ENCODE measurements at places on chromosomes 11 and 22.
A peak's percentile ranks its signal among the peaks of the same experiment; 100 is the strongest.

DNA sequence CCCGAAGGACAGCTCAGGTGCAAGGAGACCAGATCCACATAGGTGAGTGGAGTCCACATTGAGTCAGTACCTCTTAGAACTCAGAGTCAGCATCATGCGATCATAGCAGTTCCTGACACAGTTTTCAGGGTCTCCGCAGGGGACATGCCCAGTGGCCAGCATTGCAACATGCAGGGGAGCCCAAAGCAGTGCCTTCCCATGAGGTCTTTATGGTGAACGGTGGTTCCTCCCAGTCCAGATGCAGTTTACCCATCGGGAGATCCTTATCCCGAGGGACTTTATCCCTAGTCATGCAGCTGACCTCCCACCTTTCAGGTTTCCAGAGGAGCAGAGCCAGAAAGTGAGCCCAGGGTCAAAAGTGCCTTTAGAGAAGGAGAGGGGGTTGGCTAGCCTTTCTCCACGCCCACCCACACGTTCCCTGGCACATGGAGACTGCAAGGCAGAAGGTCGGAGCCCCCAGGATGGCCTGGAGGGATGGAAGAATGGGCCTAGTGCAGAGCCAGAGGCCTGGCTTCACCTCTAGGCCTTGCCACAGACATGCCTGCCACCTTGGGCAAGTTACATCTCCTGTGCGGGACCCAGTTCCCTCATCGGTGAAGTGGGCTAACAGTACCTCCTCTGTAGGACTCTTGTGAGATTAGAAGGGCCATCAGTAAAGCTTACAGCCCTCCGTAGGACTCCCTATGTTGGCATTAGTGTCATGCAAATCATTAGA, 6.4 kb downstream of the KCTD17 start:
- no peak for DNase-seq

GRCh38 chr11:28619846-28620540, 511.8 kb downstream of the METTL15 start:
- DNase-seq: no peak

- no peak for DNase-seq
These were observed 9.0 kb upstream of the KCNJ11 start for GRCh38 chr11:17397311-17398002.

GRCh38 chr22:19932367-19933206, 9.0 kb upstream of the COMT start:
- DNase-seq: peak; percentile 77

GRCh38 chr11:122734848-122735496, 79.5 kb downstream of the UBASH3B start:
- no peak for DNase-seq

DNA sequence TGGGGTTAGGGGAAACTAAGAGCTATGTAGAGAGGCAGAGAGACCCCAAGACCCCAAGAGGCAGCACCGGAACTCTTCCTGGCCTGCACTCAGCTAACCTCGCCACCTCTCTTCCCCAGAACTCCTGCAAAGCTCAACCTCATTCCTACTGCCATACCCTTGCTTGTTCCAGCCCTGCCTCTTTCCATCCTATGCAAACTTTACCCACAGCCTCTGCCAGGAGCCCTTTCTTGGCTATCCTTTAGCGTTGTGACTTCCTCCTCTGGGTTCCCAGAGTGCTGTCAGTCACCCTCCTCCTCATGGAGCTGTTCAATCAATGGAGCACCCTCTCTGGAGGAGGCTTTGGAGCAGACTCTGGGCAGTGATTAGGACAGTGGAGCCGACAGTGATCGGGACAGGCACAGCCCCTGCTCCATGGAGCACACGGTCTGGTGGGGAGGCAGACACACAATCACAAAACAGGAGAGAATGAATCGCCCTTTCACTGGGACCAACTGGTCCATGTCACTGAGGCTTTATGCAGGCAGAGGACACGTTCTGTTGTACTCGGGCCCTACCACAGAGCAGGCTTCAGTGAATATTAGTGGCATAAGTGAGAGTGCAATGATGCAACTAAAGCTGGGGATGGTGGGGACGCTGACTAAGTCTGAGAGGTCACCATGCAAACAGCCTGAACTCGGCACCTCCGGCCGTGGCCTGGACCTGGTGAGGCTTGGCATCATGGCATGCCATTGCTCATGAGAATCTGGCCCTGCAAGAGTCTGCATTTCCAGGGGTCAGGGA, 24.6 kb upstream of the P2RY2 start:
- no peak for DNase-seq

DNA sequence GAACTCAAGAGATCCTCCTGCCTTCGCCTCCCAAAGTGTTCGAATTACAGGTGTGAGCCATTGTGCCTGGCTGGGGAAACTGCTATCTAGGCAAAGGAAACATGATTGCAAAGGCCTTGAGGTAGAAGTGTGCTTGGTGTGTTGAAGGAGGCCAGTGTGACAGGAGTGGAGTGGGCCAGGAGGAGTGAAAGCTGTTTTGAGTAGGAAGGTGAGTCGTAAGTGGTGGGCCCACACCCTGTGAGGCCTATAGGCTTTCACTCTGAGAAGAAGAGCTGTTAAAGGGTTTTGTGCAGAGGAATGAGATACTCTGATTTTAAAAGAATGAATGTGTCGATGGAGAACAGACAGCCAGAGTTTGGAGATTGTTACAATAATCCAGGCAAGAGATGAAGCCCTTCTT, 43.4 kb downstream of the WEE1 start:
- no peak for DNase-seq

DNA sequence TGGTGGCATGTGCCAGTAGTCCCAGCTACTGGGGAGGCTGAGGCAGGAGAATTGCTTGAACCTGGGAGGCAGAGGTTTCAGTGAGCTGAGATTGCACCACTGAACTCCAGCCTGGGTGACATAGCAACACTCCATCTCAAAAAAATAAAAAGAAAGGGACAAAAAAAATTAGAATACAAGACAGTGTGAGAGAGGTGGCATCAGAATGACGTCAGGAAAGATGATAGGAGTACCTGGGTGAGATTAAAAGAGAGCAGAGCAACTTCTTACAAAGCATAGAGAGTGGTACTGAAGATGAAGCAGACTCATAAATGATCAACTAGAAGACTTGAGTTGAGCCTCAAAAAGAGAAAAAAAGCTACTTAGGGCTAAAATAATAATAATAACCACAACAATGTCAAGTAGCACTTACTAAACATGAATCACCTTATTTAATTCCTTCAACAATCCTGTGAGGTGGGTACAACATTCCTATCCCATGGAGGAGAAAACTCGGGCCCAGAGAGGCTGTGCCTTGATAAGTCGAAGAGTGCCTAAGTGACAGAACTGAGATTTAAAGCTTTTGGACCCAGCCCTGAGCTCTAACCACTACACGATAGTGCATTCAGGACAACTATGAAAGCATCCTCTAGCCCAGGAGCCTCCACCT, 5.2 kb upstream of the SLN start:
- DNase-seq: no peak

GRCh38 chr11:65790104-65790901, 3.4 kb downstream of the OVOL1 start:
- no peak for DNase-seq

- no peak for DNase-seq
These were observed 113.6 kb upstream of the MTMR2 start for GRCh38 chr11:96037405-96037949.

DNA sequence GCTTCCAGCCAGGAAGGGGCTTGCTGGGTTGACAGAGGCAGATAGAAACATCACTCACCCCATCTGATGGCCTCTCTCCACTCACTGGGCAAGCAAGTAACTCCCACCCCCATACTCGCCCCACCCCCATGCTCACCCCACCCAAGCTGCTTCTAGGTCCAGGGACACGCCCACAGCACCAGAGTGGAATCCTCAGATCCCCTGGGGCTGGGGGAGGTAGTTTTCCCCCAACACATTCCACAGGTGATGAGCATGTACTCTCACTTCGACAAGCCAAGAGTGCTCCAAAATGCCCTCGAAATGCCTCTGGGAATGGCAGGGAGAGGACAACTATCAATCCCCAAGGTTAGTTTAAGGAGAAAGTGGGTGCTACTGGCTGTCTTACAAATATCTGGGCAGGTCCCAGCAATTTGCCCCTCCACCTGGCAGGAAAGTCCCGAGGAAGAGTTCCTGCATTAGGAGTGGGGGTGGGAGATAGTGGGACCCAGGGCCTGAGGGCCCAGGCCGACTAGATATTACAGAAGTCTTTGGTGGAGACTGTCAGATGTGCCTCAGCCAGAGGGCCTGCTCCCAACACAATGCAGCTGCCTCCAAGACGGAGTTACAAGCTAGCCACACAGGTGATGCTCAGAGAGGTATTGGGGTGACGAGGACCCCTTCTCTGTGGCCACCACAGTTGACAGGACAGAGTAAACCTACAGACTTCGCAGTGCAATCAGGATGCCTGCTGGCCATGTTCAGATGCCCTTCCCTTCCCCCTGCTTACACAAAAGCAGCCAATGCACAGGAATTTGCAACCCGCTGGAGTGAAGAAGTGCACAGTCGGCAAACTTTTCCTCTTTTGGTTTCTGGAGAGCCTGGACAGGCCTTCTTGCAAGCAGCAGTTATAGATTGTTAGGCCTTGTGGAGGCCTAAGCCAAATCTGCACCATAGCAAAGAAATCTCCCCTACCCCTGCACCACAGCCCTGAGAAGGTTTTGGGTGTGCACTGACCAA, 2.9 kb upstream of the LMO1 start:
- DNase-seq: no peak

GRCh38 chr22:48187356-48187755, 1424.9 kb downstream of the TBC1D22A start:
- no peak for DNase-seq

- no peak for DNase-seq
These were observed 258.1 kb downstream of the C11orf87 start for GRCh38 chr11:109680127-109680526.

DNA sequence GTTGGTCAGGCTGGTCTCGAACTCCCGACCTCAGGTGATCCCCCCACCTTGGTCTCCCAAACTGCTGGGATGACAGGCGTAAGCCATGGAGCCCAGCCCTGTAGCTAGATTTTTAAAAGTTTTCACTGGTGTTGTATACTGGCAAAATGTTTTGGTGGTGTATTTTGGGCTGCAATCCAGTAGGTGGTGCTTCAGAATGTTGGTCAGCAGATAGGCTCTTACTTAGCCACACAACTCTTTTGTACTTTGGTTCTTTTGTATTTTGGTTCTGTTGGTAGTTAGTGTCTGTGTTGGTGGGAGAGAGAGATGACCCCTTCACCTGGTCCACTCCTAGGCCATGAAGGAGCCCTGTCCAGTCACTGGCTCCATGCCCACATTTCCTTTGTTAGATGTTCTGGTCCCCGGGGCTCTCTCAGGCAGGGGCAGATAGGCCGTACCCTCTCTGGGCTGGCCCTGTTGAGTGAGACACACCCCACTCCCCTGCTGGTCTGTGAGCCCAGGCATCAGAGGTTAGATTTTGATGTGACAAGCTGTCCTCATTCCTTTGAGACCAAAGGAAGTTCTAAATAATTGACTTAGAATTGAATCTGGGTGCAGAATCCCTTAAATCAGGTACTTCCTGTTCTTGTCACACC, 123.8 kb downstream of the DDX10 start:
- DNase-seq: no peak

DNA sequence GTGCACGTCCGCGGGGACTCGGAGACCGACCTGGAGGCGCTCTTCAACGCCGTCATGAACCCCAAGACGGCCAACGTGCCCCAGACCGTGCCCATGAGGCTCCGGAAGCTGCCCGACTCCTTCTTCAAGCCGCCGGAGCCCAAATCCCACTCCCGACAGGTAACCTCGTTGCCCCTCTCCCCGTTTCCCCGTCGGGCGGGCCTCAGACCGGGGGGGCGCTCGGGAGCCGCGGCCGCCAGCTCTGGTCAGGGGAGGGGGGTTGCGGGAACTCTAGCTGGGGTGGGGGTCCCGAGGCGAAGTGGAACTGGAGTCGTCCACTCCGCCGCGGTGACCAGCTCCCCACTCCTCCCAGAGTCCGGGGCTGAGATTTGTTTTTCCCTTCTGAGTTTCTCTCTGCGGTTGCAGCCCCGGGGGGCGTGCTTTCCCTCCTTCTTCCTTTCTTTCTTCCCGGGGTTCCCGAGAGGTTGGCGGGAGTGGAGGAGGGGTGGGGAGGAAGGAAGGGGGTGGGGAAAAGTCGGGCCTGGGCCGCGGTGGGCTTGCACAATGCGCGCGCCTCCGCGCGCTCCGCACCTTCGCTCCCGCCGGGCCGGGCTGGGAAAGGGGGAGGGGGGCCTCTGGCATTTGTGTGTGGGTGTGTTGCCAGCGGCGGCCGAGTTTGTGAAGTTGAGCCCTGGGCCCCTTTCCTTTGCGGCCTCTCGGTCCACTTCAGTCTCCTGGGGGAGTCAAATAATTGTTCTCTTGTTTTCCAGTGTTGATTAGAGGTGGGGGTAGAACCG, 952 bp downstream of the YAP1 start:
- no peak for DNase-seq

DNA sequence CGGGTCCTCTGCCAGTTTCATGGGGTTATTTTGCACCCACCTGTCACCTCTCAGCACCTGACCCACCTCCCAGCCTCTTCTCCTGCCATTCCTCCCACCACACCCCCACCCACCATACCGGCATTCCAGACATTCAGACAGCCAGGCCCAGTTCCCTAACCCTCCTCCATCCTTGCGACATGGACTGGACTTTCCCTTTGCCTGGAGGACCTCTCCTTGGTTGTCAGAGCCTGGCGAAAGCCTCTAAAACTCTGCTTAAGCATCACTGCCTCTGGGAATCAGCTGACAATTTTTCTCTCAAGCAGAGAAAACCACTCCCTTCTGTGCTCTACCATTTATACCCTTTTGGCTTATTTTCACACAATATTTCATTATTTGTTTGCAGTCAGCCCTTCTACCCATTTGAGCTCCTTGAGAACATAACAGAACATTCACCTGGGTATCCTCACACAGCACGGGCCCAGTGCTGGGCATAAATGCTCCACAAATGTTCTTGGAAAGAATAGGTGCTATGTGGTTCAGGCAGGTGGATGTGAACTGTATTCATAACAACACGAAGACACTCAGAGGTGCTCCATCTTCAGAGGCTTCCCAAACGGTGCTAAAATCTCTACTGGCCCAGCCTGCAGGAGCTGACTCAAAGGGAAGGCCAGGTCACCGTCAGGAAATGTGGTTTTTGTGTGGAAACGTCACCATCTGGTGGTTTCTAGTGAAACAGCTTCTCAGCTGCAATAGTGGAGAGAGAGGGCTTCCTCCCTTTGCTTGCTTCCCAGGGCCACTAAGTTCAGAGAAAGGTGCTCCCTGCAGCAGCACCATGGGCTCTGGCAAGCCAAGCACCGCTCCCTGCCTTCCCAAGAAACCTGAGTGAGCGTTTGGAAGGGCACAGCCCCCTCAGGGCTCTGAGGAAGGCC, 10.4 kb downstream of the SPATA19 start:
- peak; percentile 80 for DNase-seq

All from NCI-H1092 treated with DMSO at 0.1 percent for 48 hours (cell line).